ENCODE measurements at places on chromosomes 11 and 22.
A peak's percentile ranks its signal among the peaks of the same experiment; 100 is the strongest.

DNA sequence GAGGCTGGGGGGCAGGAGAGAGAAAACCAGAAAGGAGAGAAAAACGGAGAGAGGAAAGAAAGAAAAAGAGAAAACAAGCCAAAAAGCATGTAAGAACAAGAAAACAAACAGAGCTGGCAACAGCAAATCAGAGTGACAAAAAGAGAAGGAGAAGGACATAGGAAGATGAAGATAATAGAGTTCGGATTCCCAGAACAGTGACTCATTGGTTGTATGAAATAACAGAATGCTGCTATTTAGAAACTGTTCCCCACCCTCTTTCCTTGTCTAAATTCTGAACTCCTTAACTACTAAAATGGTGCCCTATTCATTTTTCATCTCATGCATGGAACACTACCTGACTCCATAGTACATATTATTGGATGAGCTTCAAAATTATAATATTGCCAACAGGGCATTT lies 317.4 kb downstream of the C11orf87 start:
- no peak for DNase-seq

DNA sequence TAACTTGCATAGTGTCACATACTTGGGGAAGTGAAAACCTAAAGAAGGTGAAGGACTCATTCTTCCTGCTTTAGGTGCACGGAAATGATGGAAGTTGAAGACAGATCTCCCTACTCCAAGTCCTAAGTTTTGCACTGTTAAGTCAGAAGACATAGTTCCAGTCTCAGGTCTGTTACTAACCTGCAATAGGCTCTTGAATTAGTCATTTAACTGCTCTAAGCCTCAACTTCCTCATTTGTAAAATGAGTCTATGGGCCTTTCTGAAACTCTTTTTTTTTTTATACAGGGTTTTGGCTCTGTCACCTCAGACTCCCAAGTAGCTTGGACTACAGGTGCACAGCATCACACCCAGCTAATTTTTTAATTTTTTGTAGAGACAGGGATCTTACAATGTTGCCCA lies 30.8 kb upstream of the POU2AF1 start:
- no peak for DNase-seq

DNA sequence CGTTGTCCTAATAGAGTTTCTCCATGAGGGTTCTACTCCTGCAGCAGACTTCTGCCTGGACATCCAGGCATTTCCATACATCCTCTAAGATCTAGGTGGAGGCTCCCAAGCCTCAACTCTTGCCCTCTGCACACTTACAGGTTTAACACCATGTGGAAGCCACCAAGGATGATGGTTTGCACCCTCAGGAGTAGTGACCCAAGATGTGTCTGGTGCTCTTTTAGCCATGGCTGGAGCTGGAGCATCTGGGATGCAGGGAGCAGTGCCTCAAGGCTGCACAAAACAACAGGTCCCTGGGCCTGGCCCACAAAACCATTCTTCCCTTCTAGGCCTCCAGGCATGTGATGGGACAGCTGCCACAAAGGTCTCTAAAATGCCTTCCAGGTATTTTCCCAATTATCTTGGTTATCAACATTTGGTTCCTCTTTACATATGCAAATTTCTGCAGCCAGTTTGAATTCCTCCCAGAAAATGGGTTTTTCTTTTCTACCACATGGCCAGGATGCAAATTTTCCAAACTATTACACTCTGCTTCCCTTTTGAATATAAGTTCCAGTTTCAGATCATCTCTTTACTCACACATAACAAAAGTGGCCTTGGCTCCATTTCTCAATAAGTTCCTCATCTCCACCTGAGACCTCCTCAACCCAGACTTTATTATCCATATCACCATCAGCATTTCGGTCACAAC lies 69.5 kb upstream of the GNAZ start:
- DNase-seq: no peak

- DNase-seq: peak; percentile 38
Measured at GRCh38 chr22:49965091-49966040, 4.8 kb downstream of the PIM3 start.

All from activated CD4-positive, alpha-beta T cell treated with anti-CD3 and anti-CD28 coated beads, Interleukin-2, amount 50 U/mL, for 48 hours (primary cell).